ENCODE measurements at places on chromosomes 6 and 20. TPM values are rescaled to one million over a fixed set of nuclear protein-coding genes. Genes with fewer than 3 reads are reported as not detected.

DNA sequence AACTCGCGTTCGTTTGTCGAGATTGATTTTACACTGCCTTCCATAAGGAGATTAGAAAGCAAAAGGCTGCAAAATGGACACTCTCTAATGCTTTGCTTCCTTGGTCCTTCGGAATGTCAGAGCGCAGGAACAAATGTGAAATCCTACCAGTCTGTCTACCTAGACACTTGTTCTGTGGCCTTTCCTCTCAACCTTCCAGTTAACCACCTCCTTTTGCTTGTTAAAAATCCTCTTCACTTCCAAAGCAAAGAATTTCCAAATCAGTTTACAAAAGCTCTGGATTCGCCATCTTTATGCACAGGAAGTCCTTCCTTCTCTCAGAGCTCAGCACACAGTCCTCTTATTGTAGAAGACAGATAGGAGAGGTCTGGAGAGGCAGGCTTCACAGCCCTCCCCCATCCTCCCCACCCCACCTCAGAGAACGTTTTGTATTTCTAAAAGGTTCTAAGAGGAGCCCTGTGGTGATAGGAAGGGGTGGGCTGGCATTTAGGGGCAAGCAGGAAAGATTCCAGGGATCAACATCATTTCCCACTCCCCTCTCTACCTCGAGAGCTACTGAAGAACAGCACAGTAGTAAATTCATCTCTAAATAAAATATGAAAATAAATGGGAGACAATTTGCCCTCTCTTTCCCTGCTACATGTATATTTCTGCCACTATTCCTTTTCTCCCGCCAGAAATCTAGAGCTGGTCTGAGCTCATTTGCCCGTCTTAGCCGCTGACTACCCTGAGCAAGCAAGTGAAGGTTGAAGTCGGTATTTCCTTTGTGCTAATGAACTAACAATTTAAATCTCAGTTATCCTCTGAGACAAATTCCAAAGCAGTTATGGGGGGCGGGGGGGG lies 18.9 kb downstream of the TFAP2A start:
- DNase-seq, result no peak

GRCh38 chr20:35200267-35200666 lies 26.2 kb upstream of the MMP24 start:
- DNase-seq, result peak; percentile 32

GRCh38 chr20:33119725-33120720 lies 40.6 kb downstream of the BPIFB4 start:
- DNase-seq, result peak; percentile 56

DNA sequence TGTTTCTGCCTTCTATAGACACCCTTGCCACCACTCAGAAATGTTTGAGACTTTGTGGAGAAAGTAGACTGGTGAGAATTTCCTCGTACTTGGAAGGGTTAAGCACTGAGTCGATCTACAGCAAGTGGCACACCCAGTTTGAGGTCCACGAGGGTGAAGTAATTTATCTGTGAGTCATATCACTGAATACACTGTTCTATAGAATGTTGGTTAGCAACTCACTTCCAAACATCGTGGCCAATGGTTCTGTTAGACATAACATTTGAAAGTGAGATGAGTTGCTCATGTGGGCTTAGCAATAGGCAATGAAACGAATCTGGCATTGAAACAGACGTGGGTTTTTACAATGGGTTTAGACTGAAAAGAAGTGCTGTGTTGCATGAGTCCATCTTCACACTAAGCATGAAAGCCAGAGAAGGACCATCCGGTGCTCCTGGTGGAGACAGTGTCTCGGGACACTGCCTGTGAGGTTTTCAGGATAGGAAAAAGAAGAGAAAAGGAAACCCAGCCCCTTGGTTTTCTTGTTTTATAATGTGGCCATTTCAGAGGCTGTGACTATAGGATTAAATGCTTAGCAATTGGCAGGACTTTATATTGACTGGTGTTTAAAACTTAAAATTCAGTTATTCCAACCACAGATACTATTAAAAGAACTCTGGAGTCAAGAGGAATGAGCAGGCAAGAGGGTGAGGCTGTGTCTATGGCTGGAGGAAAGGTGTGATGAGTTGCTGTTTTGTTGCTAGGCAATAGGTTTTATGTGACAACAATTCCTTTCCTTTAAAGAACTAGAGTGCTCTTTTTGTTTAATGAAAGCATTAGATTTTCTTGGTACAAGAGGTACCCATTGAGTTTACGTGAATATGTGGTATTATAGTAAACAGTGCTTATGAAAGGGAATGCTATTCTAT lies 31.0 kb upstream of the EZR start:
- DNase-seq, result peak; percentile 97

GRCh38 chr20:51424270-51425117 lies 118.0 kb downstream of the NFATC2 start:
- no peak for DNase-seq

DNA sequence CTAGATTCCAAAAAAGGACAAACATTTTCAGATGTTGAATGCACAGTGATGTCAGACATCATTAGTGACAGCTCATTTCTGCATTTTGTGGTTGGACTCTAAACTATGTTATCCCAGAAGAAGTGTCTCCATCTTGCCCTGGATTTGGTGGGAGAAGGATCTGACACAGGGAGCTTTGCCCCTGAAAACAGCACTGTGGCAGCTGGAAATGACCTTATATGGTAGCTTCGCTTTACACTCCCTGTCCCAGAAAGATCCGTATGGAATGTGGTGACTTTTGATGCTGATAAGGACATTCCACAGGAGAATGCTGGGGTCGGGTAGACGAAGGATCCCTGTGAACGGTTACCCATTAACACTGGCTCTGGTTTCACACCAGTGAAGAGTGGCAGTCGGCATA lies 87.2 kb upstream of the EDN1 start:
- no peak for DNase-seq

Gene BEND6
- total RNA-seq, result 7.7 TPM

- no peak for DNase-seq
Observed at GRCh38 chr20:63700199-63701050, 4.0 kb downstream of the TNFRSF6B start.

Gene MLIP
- not detected for total RNA-seq

DNA sequence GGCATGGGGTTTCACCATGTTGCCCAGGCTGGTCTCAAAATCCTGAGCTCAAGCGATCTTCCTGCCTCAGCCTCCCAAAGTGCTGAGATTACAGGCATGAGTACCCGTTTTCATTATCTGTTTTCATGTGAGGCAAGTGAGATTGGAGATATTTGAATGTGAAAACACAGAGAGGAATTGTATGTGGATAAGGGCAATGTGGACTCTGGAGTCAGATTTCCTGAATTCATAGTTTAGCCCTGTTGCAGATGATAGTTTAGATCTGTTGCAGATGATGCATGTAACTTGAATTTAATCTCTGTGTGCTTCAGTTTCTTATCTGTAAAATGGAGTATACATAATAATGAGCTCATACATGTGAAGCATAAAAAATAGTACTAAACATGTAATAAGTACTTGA lies 3.7 kb downstream of the SMPDL3A start:
- no peak for DNase-seq

DNA sequence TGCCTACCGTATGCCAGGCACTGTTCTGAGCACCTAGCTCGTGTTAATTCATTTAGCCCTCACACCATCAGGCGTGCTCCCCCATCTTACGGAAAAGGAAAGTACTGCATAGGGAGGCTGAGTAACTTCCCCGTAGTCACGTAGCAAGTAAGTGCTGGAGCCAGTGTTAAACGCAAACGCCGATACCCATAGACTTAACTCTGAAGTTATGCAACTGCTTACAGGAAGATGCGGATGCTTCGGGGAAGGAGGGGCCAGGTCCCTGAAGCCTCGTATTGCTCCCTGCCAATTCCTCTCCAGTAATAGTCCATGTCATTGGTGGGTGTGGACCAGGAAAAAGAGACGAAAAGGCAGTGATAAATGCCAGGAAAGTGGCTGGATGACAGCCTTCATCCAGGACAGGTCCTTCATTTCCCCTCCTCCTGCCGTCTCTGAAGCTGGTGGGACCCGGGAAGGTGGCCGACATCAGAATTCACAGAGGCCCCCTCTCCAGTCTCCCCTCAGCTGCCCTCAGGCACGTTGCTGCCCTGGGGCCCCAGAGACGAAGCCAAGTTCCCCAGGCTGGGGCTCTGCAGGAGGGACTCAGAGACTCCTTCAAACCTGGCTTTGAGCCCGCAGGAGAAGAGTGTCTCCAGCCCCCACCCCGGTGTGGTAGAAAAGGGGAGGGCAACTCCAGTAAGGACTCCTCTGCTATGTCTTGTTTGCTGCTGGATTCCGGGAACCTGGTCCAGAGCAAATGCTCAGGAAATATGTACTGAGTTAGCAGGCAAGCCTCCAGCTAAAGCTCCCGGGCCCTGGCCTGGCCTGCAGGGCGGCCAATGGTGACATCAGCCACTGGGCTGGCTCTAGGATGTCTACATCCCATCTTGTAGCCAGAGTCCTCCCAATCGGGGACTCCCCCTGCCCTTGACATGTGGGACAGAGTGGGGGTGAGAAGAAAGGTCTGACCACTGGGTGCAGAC lies 37.8 kb downstream of the RAB44 start:
- peak; percentile 35 for DNase-seq

GRCh38 chr6:163585932-163586437 lies 171.5 kb downstream of the QKI start:
- DNase-seq, result peak; percentile 87

DNA sequence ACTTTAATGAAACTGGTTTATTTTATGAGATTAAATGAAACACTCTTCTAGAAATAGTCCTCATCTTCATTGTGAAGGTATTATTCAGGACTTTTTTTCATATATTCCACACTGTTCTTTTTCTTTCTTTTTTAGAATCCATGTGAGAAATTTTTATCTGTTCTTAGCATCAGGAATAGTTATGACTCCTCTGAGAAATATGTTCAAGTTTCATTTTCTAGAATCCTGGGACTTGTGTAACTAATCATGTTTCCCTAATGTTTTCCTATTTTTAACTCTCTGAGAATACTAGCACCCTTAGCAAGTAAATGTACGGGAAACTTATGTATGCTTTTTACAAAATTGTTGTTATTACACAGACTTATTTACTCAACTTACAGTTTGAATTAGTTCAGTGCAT lies 407.8 kb downstream of the CBLN4 start:
- no peak for DNase-seq

GRCh38 chr6:63663147-63663955 lies 27.7 kb downstream of the PHF3 start:
- DNase-seq, result peak; percentile 86

Gene TPD52L2
- 119 TPM for total RNA-seq

DNA sequence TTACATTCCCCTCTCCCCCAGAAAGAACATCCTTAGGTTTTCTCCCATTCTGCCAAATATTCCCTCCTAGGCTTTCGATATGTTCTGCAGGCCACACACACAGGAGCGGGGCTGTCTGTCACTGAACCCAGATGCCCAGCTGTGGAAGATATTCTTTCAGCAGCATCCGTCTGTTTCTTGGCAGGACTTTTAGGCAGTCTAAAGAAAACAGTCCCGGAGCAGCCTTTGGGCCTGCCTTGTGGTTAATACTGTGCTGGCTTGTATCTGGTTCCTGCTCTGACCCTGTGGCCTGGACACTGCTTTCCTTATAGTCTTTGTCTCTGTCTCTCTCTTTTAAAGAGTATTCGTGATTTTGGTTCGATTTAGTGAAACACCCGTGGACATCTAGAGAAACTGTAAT lies 94.6 kb upstream of the SUPT3H start:
- no peak for DNase-seq

DNA sequence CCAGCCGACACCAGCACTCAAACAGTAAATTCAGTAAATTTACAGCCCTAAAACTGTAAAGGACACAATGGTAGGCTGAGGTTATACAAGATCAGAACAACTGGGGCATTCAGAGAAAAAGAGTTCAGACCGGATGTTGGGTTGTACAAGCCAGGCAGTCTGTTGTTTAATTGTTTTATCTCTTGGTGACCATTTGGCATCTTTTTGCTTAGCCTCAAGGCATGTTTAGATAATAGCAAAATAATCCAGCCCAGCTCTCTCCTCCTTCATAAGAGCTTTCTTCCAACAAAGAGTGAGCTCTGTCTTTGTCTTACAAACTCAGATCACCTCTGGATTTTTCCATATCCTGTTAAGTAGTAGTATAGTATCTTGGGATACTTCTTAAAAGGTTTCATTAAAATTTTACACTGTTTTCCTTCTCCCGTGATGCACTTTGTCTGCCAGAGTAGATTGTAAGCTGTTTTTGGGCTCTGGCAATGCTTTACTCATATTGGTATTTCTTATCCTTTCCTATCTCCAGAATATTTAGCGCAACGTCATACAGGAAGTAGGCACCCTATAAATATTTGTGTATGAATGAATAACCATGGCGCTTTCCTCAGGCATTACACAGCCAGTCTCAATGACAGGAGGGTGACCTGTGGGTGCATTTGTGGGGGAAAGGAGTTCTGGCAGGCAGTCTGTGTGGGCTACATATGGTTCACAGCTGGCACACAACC lies 35.6 kb upstream of the TRAM2 start:
- DNase-seq, result peak; percentile 41

GRCh38 chr6:170023620-170024521 lies 267.0 kb downstream of the DLL1 start:
- DNase-seq, result no peak

DNA sequence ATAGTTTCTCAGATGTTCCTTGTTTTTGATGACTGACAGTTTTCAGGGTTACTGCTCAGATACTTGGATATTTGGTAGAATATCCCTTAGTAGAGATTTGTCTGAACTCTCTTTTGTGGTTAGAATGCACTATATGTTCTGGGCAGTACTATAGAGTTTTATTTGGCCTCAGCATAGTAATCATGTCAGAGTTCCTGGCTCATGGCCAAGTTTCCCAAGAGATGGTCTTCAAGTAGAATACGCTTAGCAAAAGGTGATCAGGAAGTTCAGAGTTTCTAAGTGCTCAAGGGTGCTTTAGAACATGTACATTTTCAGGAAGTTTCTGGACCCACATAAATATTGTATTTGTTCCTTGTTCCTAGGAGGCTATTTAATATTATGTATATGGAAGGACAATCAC lies 1209.7 kb upstream of the GJE1 start:
- no peak for DNase-seq

Gene HLA-E
- 51.9 TPM for total RNA-seq

GRCh38 chr6:37906121-37906520 lies 86.6 kb downstream of the ZFAND3 start:
- DNase-seq, result no peak

Gene IPCEF1
- total RNA-seq, result not detected

GRCh38 chr6:89267918-89268317 lies 47.2 kb downstream of the GABRR2 start:
- no peak for DNase-seq

GRCh38 chr20:18638768-18639167 lies 50.9 kb downstream of the DTD1 start:
- peak; percentile 10 for DNase-seq

DNA sequence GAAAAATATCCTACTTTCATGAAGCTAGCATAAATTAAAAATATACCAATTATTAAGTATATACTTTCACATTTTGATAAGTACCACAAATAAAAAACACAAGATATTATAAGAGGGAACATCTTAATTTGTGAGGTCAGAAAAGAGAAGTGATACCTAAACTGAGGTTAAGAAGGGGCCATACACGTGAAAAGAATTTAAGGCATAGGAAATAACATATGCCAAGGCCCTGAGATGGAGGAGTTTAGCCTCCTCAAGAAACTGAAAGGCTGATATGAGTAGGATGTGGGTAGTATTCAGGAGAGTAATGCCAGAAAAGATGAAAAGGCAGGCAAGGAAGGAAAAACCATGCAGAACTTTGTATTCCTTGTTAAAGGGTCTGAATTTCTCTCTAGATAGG lies 116.6 kb upstream of the HTR1E start:
- no peak for DNase-seq

- DNase-seq, result no peak
Observed at GRCh38 chr6:19781269-19781668, 55.9 kb upstream of the ID4 start.

GRCh38 chr6:68911334-68911733 lies 276.3 kb downstream of the ADGRB3 start:
- DNase-seq, result peak; percentile 7

Measured in HT1080 (cell line).